ENCODE measurements at places on chromosomes 2 and 18. TPM values are rescaled to one million over a fixed set of nuclear protein-coding genes. Genes with fewer than 3 reads are reported as not detected.

Gene ZNG1B
- 94.7 TPM for polyA plus RNA-seq

Gene ERFE
- 2.0 TPM for polyA plus RNA-seq

Gene TMEM178A
- polyA plus RNA-seq = 13.4 TPM

Gene PRSS56
- polyA plus RNA-seq = not detected

Gene CCDC121
- 6.1 TPM for polyA plus RNA-seq

Gene TCF4
- 38.3 TPM for polyA plus RNA-seq

Gene CCBE1
- polyA plus RNA-seq = 3.7 TPM

Gene PLEKHH2
- polyA plus RNA-seq = 0.31 TPM

Gene MYCN
- polyA plus RNA-seq = 73.2 TPM
